ENCODE measurements at places on chromosomes 2 and 18.

- DNase-seq = peak; percentile 68
Observed at GRCh38 chr2:43724728-43725526, 48.7 kb upstream of the C1GALT1C1L start.

- no peak for DNase-seq
Observed at GRCh38 chr18:71130351-71130750, 841.5 kb downstream of the SOCS6 start.

DNA sequence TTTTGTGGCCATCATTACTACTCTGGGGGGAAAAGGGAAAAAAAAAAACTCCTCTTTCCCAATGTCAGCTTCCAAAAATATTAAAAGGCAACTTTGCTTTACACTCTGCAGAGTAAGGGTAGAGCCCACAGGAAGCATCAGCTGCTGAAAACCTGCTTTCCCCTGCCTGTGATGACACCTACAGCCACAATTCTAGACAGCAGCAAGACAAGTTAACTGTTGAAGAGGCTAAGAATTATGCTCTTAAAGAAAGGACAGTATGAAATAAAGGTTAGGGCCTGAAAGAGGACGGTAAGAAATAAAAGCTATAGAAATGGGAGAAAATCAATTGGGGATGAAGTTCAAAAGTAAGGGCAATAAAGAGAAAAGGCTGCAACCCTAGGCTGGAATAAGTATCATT lies 3.0 kb downstream of the PDE11A start:
- DNase-seq = no peak

- no peak for DNase-seq
Observed at GRCh38 chr2:29233428-29233827, 118.2 kb downstream of the CLIP4 start.

GRCh38 chr2:328761-329160 lies 40.9 kb upstream of the ALKAL2 start:
- DNase-seq = no peak

- DNase-seq = peak; percentile 28
Observed at GRCh38 chr2:163155279-163155883, 316.8 kb upstream of the KCNH7 start.

GRCh38 chr2:132589111-132589830 lies 80.7 kb downstream of the LYPD1 start:
- DNase-seq = no peak

DNA sequence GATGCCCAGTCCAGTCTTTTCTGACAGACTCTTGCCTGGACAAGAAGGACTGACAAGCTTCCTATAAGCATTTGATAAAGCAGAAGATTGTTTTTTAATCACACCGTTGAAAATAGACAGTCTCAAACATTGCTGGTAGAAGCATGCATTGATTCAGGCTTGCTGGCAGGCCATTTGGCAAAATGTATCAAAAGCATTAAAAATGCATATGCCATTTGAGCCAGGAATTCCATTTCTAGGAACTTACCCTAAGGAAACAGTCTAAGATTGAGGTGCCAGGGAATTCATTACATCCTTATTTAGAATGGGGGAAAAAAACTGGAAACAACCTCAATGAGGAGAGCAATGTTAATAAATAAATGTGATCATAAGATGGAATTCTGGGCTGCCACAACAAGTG lies 20.7 kb downstream of the LGALSL start:
- no peak for DNase-seq

GRCh38 chr2:240959214-240959940 lies 39.0 kb upstream of the SNED1 start:
- DNase-seq = no peak

GRCh38 chr2:236852100-236852976 lies 233.4 kb upstream of the COPS8 start:
- DNase-seq = no peak

- peak; percentile 14 for DNase-seq
Observed at GRCh38 chr2:228522276-228522675, 340.8 kb upstream of the SPHKAP start.

- DNase-seq = no peak
Observed at GRCh38 chr18:48811401-48811800, 139.4 kb downstream of the SMAD7 start.

GRCh38 chr2:238140721-238141540 lies 2.5 kb downstream of the KLHL30 start:
- no peak for DNase-seq

- DNase-seq = no peak
Observed at GRCh38 chr18:10526561-10526949, 728 bp downstream of the NAPG start.

GRCh38 chr18:10140461-10141282 lies 226.9 kb downstream of the VAPA start:
- DNase-seq = peak; percentile 42

GRCh38 chr18:74836296-74837139 lies 238.8 kb downstream of the ZNF407 start:
- DNase-seq = peak; percentile 29

DNA sequence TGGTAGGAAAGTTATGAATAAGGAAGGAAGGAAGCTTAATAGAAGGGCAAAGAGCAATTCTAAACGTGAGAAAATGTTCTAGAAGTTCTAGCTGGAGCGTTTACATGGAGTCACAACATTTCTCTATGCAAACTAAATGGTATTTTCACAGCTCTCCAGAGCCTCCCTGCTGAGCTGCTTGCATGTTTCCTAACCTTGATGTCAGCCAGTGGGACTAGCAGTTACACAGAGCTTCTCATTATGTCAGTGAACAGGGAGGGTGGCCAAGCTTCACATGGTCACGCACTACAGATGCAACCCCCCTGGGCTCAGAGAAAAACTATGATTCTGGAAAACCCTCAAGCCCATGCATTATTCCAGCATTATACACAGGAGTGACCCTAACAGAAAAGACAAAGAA lies 153.4 kb upstream of the CCDC150 start:
- DNase-seq = no peak

DNA sequence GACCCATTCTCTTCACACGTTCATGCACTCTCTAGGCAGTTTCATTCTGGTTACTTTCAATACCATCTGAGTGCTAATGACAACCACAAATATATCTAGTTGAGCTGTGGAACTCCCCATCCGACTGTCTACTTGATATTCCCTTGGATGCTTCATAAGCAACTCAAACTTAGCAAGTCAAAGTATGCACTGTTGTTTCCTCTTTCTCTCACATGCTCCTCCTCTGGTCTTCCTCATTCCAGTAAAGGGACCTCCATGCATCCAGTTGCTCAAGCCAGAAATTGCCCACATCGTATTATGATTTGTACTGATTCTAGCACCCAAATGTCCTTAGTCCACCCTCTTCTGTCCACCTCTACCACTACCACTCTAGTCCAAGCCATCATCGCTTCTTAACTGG lies 22.3 kb downstream of the SEMA4F start:
- DNase-seq = no peak

DNA sequence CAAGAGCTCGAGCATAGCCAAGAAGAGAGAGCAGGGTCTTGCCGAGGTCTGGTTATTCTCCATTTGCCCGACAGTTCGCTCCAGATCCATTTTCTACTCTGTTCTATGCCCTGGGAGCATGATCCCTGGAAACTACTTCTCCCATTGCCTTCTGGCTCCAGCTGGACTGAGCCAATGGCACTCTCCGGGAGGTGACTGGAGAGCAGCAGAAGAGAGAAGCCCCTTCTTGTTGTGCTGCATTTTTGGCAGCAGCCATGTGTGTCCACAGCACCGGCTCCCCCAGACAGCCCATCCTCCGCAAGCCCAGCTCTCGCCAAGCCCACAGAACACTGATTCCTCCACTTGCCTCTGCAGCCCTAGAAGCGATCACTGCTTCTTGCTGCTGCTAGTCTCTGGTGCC lies 345.5 kb downstream of the TNS1 start:
- no peak for DNase-seq

DNA sequence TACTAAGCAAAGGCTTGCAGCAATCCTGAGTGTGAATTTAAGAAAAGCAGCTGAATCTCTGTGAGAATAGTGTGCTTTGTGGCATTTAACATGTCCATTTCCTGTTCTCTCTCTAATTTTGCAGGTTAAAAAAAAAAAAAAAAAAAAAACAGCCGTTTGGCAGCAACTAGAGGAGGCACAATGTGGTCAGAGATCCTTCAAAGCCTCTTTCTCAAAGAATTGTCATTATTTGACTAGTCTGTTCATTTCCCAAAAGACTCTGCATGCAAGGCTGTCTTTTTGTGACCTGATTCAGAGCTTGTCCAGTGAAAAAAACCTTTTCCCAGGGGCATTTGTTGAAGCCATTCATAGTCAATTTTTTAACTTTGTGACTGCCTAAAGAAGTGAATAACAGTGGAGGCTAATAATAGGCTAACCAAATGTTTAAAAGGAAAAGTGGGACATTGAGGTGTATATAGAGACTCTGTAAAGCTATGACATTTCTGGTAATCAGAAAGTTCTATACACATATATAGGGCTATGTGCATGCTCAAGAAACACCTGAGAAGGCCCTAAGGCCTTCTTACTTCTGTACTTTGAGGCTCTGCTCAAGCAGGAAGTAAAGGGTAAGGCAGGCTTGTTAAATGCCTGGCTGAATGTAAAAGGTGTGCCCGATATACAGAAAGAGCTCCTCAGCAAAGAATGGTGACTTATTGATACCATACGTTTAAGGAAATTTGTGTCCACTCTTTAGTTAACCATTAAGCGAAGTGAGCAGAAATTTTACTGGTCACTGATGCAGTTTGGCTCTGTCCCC lies 289.6 kb upstream of the RAB6C start:
- DNase-seq = no peak

DNA sequence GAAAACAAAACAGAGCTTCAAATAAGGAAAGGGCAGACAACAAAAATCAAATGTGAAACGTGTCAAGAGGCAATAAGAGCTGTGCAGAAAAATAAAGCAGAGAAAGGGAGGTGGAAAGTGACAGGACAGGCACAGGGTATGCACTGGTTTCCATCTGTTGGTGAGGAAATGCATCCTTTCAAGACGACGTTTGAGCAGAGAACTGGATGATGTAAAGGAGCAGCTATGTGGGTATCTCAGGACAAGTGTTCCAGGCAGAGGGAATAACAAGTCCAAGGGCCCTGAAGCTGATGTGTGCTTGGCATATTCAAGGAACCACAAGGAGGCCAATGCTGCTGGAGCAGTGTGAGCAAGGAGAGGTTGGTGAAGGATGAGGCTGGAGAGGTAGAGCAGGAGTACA lies 168.9 kb upstream of the SERPINE2 start:
- no peak for DNase-seq

GRCh38 chr2:20483194-20483895 lies 36.5 kb downstream of the RHOB start:
- no peak for DNase-seq

DNA sequence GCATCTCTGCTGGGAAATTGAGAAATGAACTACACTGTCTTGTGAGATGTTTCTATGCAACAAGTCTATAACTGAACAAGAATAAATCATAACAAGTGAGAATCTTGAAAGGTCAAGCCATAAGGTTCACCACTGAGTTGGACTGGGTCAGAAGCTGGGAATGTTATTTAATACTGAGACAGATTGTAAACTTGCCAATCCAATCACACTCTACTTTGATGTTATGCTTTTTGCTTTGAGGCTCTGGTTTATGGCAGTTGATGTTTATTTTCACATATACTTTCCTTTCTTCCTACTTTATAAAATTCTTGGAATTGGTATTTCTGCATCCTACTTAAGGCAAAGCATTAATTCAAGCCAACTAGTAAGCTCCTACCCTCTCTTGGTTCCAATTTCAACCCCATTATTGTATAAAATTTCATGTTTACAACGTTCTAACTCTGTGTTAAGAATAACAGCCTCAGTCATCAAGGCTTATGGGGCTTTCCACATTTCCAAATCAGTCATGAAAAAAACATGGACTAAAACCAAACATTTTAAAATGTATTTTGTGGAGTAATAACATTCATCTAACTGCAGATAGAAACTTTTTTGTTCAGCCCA lies 533.4 kb downstream of the NYAP2 start:
- no peak for DNase-seq

- DNase-seq = no peak
Observed at GRCh38 chr2:171512014-171512413, 10.3 kb upstream of the CYBRD1 start.

DNA sequence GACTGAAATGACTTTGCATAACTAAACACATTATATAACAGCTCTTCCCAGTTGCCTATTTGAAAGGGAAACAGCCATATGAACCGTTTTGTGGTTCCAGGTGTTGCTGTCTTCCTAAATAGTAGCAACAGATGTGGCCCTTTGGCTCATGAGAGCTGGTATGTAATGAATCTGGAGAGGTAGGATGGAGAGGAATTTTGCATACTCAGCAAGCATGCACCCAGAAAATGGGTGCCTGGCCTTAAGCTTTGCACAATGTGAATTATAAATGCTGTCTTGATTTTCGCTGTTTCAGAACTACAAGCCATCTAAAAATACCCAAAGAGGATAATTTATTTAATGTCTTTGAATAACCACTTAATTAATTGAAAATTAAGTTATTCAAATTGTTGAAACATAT lies 15.6 kb upstream of the ERBB4 start:
- no peak for DNase-seq

DNA sequence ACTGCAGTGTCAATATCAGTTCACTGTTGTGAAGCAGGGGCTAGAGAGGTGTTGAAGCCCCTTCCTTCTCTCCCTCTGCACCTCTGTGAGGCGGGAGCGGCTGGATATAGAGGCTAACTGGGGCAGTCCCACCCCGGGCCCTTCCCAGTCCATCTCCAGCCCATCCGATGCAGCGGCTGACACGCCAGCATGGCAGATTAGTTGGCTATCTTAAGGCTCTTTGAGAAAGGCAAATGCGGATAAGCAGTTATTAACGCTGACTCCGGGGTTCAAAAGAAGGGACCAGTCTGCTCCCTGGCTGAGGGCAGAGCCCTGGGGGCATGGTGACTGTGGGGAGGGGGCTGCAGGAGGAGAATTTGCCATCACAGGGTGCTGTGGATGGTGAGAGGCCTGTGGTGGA lies 76.6 kb downstream of the CELF4 start:
- DNase-seq = no peak

GRCh38 chr2:119085613-119086012 lies 72.9 kb downstream of the C1QL2 start:
- peak; percentile 44 for DNase-seq

DNA sequence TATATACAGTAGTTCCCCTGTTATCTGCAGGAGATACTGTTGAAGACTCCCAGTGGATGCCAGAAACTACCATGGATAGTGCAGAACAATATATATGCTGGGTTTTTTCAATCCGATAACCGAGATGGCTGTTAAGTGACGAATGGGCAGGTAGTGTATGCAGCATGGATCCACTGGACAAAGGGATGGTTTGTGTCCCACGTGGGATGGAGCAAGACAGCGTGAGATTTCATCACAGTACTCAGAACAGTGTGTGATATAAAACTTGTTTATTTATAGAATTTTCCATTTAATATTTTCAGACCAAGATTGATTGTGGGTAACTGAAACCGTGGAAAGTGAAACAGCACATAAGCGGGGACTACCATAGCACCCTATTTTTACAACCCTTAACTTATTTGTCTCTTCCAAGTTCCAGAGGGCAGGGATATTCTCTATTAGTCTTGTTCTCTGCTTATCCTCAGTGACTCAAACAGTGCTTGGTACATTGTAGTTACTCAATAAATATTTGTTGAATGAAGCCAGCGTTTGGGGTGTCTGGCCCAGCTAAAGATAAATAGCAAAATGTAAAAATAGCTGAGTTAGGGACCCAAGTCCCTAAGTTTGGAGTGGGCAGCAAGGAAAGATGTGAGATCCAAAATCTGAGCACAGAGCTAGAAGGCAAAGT lies 50.0 kb downstream of the RHBDD1 start:
- peak; percentile 83 for DNase-seq

- no peak for DNase-seq
Observed at GRCh38 chr2:147247749-147248148, 597.1 kb upstream of the ACVR2A start.

Data from amniotic epithelial cell (primary cell).